ENCODE measurements at places on chromosomes 4 and X.

DNA sequence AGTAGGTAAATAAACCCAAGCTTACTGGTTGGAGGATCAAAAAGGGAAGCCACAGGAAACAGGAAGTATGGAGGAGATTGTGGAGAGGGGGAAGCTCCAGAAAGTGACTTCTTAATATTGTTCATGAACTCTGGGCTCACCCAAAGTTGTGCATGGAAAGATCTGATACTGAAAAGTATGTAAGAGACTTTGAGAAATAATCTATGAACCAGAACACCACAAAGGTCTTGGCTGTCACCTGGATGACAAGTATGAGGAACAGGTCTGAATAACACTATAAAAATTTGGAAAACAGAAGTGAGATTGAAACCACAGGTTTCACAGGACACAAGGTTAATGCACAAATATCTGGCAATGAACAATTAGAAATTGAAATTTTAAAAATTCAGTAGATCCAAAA lies 567.4 kb downstream of the INPP4B start:
- DNase-seq, result no peak

DNA sequence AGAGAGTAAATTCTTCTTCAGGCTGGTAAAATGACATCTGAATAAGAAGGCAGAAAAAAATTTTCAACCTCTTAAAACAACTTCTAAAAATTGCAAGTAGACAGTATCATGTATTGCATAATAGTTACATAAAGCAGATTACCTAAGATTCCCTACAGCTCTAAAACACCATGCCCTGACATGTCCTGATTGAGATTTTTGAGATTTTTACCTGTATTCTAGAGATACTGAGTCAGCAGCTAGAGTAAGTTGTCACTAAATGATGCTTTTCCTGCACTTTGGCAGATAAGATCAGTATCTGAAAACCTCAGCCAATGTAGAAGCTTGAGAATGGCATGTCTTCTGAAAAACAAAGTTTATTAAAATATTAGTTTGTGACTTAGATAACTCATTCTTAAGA lies 713.6 kb downstream of the CCSER1 start:
- no peak for DNase-seq

DNA sequence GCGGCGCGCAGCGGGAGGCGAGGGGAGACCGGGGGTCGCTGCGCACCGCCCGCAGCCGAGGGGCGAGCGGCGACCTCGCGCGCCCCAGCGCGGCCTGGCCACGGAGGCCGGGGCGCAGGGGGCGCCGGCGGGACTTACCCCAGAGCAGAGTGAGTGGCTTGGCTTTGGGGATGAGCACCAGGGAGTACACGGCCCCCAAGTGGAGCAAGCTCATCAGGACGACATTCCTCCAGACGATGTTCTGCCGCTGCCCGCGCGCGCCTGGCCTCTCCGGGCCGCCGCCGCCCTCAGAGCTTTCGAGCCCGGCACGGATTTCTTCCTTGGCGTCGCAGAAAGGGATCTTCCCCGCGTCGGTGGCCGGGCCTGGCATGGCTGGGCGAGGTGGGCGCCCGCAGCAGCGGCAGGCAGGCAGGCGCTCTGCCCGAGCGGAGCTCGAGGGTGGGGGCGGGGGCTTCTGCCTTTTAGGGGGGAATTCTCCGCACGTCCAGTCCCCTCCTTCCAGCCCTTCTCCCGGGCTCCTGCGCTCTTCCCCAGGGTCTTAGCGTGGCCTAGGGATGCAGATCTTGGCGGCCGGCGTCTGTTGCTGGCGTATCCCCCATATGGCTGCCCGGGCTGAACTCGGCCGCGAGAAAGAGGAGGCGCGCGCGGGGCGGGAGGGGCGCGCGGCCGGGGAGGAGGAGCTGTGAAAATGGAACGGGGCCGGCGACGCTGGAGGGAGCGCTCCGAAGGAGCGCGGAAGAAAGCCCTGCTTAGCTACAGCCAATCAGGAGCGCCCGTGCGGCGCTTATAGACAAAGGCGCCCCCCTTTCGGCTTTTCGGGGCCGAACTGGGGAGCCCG lies at the start of gene SCD5:
Gene SCD5, minus strand, starts transcription at position 629 of the 838 bp plus-strand sequence. Its CDS starts 259 bp downstream, at position 370.
- DNase-seq, result no peak

GRCh38 chr4:11590132-11590531 lies 161.4 kb upstream of the HS3ST1 start:
- DNase-seq, result no peak

- no peak for DNase-seq
These were observed 5.1 kb upstream of the ASMT start for GRCh38 chrX:1609762-1610161.

DNA sequence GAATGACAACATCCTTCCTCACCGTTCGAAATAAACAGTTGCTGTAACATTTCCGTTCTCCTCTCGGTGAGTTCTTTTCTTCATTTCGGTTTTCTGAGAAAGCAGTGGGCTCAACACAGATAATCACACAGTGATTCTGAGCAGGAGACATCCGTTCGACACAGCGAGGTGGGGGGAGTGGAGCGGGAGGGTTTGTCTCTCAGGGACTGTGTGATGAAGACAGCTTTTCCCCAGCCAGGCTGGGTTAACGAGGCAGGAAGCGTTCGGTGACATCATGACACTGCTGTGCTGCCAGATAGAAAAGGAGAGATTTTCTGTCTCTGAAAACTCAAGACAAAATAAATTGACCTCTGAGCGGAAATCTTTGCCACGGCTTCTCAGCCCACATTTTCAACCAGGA lies 119.3 kb downstream of the CRLF2 start:
- DNase-seq, result no peak

- no peak for DNase-seq
These were observed 29.2 kb downstream of the TBC1D9 start for GRCh38 chr4:140726776-140727500.

DNA sequence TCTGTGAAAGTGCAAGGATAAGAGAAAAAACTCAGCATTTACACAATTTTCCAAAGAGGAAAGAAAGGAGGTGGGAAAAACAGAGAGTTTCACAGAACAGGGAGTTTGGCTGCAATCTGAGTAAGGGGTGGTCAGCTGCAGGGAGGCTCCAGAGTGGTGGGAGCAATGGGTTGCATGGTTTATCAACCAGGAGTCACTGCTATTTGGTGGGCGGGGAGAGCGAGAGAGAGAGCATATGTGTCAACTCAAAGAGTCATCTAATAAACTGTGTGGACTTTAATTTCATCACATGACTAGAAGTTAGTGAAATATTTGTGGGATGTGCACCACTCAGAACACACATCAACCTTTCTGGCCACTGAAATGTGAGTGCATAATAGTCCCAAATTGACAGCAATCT lies 94.6 kb downstream of the FAM13A start:
- no peak for DNase-seq

DNA sequence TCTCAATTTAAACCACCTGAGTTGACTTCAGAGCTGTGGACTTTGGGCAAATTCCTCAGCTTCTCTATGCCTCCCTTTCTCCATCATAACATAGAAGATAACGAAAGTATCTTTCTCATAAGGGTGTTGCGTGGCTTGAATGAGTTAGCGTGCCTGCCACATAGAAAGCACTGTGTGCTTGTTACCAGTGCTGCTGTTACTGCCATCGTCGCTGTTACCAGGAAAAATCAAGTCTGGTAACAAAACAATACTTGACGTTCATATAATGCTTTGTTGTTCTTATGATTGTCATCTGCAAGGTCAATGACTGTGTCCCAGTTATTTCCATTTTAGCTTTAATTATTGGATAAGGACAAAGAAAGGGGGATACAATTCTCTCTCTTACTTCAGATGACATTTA lies 64.4 kb downstream of the DDX60L start:
- no peak for DNase-seq

- DNase-seq, result no peak
These were observed 524.8 kb downstream of the PPARGC1A start for GRCh38 chr4:23365086-23365485.

- DNase-seq, result no peak
These were observed 7.5 kb upstream of the FAM184B start for GRCh38 chr4:17788956-17789355.

DNA sequence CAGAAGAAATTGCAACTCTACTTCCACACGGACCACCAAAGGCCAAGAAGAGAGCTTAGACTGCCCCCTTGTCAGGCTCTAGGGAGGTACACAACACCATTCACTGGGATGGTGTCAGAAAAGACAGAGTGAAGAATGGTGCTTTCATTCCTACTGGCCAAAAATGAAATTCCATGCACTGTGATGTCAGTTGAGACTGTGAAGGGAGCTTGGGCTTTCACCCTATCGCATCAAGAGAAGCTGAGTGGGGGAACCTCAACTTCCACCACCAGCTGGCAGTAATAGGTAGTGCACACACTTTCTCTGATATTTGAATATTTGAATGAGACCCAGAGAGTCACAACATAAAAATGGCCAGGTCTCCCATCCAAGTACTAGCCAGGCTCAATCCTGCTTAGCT lies 65.9 kb downstream of the ZNF711 start:
- no peak for DNase-seq

- no peak for DNase-seq
These were observed 1.4 kb downstream of the CNKSR2 start for GRCh38 chrX:21375708-21376009.

DNA sequence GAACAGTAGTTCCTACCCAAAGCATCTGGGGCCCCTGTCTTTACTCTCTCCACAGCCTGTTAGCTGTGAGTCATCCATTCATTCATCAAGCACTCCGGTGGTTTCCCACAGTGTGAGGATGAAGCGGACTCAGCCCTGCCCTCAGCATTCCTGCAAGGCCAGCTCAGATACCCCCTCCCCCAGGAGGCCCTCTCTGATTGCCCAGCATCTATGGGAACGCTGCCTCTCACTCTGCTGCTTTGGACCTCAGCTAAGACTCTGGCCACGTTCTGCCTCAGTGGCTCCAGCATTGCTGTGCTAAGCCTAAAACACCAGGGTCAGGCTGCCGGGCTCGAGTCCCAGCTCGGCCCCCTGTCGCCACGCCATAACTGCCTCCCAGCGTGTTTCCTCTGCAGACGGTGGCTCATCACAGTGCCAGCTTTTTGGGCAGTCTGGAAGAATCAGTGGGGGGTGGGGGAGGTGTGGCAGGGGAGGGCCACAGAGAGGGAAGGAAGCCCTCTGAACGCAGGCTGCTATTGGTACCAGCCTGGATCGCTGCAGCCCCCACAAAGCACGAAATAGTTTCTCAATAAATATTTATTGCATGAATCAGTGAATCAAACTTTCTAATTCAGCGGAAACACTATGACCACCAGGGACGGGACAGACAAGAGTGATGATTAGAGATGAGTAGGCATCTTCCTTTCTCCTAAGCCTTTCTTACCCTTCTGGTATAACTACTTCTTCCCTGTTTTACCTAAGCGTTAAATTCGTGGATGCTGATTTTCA lies 74.4 kb downstream of the SORCS2 start:
- DNase-seq, result no peak

DNA sequence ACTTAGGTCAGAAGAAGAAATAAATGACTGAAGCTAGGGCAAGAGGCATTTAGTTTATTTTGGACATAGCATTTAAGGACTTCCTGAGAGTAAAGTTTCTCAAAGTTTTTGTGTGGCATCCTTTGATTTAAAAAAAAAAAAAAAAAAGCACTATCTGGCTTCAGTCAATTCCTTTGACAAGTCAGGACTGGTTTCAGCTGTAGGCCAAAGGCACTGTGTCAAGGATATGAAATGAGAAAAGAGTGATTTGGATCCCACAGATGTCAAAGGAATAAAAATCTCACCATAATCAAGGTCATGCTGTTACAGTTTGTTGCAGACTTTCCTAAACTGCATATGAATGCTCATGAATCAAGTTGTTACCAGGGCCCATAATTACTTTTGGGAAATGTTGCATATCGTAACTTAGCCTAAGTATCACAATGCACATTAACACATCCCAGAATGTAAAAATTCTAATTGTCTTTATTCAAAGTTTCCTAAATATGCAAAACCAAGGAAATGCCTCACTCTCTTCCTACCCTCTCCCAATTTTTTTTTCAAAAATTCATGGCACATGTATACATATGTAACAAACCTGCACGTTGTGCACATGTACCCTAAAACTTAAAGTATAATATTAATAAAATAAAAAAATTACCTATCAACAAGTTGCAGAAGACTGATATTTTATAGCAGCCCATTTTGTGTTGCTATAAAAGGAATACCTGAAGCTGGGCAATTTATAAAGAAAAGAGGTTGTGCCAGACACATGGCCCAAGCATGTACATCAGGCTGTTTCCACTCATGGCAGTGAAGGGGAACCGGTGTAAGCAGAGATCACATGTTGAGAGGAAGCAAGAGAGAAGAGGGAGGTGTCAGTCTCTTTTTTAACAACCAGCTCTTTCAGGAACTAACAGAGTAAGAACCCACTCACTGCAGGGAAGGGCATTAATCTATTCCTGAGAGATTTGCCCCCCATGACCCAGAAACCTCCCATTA lies 33.7 kb upstream of the ADAMTS3 start:
- no peak for DNase-seq

DNA sequence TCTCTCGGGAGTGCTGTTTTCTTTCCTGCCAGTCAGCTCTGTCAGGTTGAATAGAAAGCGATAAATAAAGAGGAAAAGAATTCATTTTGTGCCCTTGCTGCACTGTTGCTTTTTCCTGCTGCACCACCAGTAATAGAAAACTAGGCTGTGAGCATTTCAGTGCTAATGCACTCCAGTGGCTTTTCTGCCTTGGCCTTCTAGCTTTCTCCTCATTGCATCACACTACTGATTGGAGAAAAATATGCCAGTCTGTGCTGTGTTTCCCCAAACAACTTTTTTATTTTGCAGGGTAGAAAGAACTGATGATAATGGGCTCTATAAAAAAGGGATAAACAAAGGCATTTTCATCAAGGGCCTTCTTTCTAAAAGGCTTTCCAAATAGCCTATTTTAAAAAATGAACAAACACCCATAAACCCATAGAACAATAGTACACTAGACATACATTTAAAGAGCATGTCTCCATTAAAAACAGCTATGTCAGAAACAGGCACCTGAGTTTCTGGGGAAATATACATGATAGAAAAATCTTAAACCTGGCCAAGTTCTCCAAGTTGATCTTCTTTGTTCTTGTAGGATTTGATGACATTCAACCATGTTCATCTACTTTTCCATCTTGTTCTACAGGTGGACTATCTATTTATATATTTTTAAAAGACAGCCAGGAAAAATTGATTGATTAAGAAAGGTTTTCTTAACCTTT lies 86.3 kb downstream of the GPRIN3 start:
- DNase-seq, result no peak

DNA sequence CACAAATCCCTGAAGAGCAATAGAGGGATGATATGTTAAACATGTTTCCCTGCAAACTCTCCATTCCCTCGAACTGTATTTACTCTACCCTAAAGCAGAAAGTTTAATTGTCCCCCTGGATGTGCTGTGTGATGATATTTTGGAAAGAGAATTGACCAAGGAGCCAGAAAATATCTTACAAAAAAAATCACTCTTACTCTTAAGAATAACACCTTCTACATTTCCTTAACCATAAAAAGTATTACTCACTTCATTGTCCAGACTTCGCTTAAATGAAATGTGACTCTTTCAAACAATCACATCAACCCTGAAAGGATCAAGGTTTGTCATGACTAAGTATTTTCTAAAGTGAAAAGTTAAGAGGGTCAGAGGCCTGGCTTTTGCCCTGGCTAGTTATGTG lies 49.0 kb upstream of the EGFL6 start:
- DNase-seq, result no peak

DNA sequence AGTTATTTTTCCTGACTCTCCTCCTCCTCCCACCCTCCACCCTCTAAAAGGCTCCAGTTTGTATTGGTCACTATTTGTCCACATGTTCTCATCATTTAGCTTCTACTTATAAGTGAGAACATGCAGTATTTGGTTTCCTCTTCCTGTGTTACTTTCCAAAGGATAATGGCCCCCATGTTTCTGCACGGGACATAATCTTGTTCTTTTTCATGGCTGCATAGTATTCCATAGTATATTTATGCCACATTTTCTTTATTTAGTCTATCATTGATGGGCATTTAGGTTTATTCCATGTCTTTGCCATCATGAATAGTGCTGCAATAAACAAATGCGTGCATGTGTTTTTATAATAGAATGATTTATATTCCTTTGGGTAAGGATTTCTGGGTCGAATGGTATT lies 167.3 kb upstream of the GRID2 start:
- no peak for DNase-seq

GRCh38 chrX:112081781-112082652 lies 559 bp downstream of the TRPC5 start:
- no peak for DNase-seq

Data from stimulated activated CD4-positive, alpha-beta T cell treated with anti-CD3 and anti-CD28 coated beads, Interleukin-1b, Interleukin-23, amount 100 ng/mL, for 1 hour (primary cell).